ENCODE measurements at places on chromosomes 6 and 20.

- no peak for DNase-seq
Measured at GRCh38 chr6:134074151-134075055, 22.0 kb upstream of the SLC2A12 start.

GRCh38 chr20:2379511-2380229 lies 1.0 kb upstream of the TGM6 start:
- DNase-seq: no peak

- DNase-seq: no peak
Measured at GRCh38 chr6:146106532-146106931, 77.7 kb downstream of the GRM1 start.

DNA sequence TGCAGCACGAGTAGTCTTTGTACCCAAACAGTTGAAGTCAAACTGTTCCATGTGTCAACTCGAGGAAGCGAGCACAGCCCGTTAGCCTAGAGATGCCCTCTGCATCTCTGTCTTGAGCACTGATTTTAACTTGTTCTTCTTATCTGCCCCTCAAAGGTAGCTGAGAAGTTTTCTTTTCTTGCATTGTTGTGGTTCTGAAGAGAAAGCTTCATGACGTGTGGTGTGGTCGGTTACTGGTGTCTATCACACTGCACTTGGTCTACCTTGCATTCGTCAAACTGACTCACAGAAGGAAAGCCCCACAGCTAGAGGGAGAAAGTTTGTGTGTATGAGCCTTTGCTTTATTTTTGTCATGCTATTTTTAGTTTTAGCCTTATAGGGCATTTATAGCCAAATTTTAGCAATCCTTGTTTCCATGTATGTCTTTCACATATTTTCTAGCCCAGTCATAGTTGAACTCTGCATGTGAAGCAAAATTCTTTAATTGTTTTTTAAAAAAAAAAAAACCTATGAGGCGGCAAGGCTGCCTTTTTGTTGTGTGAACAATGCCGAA lies 115.1 kb downstream of the JAG1 start:
- DNase-seq: no peak

GRCh38 chr20:61850926-61851900 lies 214.5 kb downstream of the TAF4 start:
- no peak for DNase-seq

DNA sequence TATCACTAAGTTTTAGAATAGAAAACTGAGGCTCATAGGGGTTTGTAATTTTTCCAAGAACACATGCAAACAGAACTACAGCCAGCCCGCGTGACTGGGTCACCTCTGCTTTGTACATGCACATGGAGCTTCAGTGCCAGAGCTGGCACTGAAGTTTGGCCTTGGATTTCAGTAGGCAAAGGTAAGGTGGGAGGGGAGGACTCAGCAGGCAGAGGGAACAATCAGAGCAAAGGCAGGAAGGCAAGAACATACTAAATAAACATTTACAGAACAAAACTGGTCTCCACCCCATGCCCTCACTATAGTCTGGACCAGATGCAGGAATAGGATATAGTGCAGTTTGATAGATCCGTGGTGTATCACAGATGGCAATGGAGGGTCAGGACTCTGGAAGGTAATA lies 13.6 kb upstream of the ABRACL start:
- DNase-seq: no peak

- DNase-seq: peak; percentile 15
Measured at GRCh38 chr6:167567142-167568033, 242.5 kb downstream of the TTLL2 start.

GRCh38 chr20:13928901-13929300 lies 61.5 kb downstream of the SEL1L2 start:
- DNase-seq: no peak

DNA sequence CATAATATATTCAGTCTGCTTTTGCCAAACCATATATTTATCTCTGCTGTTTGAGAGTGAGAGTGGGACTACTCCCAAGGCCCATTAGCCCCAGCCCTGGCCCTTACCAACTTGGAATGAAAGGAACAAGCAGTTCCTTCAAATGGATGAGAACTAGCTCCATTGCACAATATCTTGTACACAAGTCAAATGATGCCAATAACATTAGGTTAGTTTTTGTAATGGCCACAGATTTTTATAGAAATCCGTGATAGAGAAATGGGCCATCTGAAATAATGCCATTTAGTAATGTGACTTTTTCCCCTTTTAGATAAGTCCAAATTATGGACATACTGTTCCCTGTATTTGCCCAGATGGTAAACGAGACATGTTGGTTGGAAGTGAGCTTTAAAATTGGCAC lies 117.0 kb downstream of the MAP3K7 start:
- DNase-seq: peak; percentile 58

DNA sequence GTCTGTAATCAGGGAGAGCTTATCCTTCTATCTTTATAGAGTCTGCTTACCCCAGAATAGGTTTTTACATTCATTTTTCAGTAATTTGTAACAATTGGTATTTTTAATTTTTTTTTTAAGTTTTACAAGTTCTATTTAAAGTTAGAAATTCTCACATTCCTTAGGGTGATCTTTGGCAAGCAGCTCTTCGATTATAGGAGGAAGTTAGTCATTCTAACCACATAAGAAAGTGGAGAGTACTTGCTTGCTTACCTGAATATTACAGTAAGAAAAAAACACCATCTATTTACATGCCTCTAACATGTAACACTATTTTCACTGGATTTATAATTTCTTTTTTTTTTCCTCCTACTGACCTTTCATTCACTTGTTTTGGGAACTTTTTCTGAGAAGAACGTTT lies 6.7 kb downstream of the TSHZ2 start:
- DNase-seq: no peak

- DNase-seq: no peak
Measured at GRCh38 chr6:4612636-4613171, 163.5 kb upstream of the CDYL start.

- no peak for DNase-seq
Measured at GRCh38 chr6:107753778-107754177, 70.3 kb downstream of the SCML4 start.

GRCh38 chr6:33861722-33862121 lies 57.9 kb upstream of the MLN start:
- DNase-seq: no peak

DNA sequence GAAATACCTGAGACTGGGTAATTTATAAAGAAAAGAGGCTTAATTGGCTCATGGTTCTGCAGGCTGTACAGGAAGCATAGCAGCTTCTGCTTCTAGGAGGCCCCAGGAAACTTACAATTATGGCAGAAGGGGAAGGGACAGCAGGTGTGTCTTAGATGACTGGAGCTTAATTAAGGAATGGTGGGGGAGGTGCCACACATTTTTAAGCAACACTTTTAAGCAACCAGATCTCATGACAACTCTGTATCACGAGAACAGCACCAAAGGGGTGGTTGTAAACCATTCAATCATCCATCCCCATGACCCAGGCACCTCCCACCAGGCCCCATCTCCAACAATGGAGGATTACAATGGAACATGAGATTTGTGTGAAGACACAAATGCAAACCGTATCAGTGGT lies 26.9 kb downstream of the FIG4 start:
- DNase-seq: no peak

GRCh38 chr20:23923891-23924435 lies 44.4 kb upstream of the CST5 start:
- no peak for DNase-seq

DNA sequence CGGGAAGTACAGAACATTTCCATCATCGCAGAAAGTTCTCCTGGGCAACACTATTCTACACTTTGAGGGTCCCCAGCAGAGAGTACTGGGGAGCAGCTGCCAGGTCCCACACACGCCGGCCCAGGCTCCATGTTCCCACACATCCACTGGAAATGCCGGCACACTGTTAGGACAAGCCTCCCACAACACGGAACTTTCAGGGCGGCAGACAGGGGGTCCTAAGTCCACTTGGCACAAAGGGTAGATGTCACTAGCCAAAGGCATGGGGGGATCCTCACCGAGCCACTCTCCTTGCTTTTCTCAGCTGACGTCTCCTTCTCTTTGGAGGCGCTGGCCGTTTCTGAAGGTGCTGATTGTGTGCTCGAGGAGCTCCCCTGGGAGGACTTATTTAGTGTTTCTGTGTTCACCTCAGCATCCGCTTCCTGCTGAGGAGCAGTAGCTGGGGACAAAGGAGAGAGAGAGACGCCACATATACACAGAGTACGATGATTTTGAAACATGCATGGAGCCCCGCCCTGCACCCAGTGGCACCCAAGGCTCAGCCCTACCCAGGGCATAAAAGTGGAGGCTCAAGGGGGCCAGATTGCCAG lies 135.4 kb downstream of the ZMYND8 start:
- DNase-seq: no peak

DNA sequence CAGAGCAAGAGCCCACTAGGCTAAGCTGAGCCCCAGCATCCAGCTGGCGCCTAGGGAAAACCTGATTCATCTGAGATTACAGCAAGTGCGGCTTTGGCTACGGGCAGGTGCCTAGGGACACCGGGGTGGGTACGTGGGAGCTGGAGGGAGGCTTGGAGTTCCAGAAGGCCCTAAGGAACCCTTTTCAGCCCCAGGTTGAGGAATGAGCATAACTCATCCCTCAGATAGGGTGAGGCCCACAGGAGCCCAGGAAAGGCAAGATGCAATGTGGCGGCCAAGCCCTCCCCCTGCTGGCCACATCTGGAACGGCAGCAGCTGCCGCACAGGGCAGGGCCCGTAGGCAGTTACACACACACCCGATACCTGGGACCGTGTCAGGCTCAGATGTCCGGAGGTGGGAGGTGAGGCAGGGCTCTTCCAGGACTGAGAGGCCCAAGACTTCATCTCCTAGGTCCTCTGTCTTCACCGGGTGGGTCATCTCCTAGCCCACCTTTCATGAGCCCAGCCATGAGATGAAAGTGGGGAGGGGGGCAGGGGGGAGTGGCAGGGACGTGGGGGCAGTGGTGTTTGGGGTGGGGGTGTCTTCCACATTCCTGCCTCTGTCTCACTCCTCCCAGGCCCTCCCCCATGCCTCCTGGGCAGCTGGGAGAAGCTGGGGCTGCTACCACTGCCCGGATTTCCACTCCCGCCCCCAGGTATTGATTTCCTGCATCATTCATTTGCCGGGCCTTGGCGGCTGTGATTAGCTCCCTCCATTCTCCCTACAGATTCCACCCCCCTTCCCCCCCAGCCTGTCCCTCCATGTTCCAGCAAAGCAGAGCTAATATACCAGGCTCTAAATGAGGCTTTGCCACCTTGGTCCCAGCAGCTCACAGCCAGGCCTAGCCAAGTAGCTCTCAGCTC lies 5.5 kb downstream of the MDGA1 start:
- peak; percentile 94 for DNase-seq

DNA sequence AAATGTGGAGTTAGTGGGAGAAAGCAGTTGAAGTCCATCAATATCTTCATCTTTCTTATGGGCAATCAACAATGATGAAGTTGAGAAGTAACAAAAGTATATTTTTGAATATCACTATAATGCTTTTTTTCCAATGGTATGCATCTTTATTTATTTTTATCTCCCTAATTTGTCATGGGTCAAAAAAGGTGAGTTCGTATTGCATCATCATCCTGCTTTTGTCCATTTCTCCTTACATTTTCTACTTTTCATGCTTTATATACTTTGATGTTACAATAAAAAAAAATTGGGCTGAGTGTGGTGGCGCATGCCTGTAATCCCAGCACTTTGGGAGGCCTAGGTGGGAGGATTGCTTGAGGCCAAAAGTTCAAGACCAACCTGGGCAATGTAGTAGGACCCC lies 101.2 kb upstream of the STXBP5 start:
- DNase-seq: no peak

DNA sequence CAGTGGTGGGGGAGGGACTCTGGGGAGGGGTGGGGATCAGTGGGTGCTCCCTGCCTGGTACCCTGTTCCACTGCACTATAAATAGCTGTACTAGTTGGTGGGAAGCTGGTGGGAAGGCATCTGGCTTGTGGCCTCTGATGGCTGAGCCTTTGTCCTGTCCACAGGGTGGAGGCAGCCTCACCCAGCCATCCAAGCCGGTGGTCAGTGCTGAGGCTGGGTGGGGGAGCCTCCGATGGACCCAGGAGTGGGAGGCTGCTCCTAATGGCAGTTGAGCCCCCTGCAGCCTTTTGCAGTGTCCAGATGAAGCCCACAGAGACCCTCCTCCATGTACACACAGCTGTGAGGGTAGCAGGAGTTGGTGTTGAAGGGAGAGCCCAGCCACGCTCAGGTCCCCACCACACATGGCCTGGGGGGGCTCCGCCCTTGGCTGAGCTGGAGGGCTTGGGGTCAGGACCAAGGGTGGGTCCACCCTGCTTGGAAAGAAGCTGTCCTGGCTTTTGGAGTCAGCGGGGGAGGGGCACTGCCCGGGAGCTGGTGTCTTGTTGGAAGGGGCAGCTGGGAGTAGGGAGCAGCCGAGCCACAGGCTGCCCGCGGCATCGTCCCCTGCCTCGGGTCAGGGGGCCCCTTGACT lies 2.5 kb downstream of the PPDPF start:
- DNase-seq: no peak

DNA sequence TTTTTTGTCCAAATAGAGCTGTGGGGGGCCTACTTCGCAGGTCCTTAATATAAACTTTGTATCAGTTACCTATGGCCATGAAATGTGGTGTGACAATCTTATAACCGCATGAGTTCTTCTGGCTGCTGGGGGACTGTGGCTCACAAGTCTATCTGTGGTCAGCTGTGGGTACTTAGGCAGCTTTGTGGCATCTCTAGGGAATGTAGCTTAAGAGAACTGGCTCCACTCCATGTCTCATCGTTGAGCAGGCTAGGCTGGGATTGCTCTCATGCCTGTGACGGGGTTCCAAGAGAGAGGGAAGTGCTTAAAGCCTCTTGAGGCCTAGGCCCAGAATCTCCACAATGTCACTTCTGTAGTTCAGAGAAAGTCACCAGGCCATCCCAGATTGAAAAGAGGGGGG lies 140.5 kb downstream of the BTBD3 start:
- no peak for DNase-seq

- DNase-seq: no peak
Measured at GRCh38 chr20:57473246-57474048, 51.5 kb downstream of the CTCFL start.

DNA sequence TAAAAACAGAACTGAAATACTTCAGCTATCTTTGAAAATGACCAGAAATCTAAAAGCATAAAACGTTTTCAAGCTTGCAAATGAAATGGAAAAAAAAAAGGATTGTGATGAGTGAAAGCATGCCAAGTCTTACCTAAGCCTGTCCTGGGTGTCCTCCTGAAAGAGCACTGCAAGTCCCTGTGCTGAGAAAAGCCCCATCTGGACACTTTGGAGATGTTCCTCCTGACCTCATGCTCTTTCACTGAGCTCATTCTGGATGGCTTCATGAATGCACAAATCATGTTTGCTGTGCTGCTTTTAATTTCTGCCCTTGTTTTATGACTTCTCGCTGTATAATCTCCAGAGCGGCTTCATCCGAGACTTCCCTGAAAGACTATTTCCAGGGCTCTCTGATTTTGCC lies 136.0 kb downstream of the SOD2 start:
- no peak for DNase-seq

DNA sequence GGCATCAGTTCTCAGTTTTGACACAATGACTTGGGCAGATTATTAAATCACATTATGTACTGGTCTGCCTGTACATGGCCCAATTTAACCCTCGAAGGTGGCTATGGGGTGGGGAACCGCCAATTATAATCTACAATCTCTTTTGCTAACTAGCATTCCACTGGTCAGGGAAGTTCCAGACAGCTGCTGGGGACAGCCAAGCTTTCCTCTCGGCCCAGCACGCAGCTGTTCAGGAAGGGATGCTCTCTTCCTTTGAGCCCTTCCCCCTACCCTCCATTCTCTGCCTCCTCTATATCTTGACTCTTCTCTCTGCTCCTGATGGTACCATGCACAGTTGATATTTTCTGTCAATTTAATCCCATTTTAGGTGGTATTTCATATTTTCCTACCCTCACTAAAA lies 233.5 kb upstream of the AGPAT4 start:
- no peak for DNase-seq

- no peak for DNase-seq
Measured at GRCh38 chr6:147207837-147208754, 3.9 kb downstream of the STXBP5 start.
